Astrocyte (in vitro differentiated cells and primary cell): ENCODE measurements at places on chromosomes 6 and 20. TPM values are rescaled to one million over a fixed set of nuclear protein-coding genes. Genes with fewer than 3 reads are reported as not detected.

DNA sequence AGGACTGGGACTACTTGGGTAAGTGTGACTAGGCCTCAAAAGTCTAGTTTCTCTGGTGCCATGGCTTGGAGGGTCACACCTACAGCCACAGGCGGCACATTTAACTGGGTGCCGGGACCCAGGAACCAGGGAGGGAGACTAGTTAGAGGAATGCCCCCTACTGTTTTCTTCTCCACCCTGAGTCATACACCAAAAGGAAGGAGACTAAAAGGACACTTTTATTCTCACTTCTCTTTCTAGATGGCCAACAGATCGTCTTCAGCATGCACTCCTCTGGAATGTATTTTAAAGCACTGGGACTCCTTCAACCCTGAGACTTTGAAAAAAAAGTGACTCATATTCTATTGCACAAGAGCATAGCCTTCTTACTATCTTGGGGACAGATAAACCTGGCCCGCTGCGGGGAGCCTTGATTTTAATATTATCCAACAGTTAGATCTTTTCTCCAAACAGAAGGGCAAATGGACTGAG is 33.4 kb downstream of the PLN start:
- DNase-seq, result peak; percentile 75

GRCh38 chr6:54710456-54710855 is 136.1 kb upstream of the FAM83B start:
- no peak for DNase-seq

GRCh38 chr20:38674765-38675133 is 49.5 kb upstream of the SLC32A1 start:
- DNase-seq, result no peak

GRCh38 chr6:166306378-166307081 is 1.7 kb downstream of the PRR18 start:
- DNase-seq, result no peak

- peak; percentile 19 for DNase-seq
Observed at GRCh38 chr6:100366419-100366818, 98.3 kb downstream of the SIM1 start.

- no peak for DNase-seq
Observed at GRCh38 chr6:52564856-52565255, 12.0 kb downstream of the TRAM2 start.

DNA sequence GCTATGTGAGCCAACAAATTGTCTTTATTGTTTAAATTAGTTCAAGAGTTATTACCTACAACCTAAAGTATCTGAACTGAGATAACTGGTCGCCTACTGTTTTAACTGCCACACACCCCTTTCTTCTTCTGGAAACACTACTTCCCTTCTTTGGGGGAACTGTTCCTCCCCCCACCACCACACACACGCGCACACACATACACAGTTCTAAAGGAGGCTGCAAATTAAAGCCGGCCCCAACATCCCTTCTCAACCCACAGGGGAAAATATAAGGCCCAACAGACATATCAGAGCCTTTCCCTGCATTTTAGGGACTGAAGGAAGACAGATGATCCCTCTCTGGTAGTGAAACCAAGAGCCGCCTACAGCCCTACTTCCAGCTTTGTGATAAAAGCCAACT is 348.0 kb upstream of the JARID2 start:
- DNase-seq, result no peak

DNA sequence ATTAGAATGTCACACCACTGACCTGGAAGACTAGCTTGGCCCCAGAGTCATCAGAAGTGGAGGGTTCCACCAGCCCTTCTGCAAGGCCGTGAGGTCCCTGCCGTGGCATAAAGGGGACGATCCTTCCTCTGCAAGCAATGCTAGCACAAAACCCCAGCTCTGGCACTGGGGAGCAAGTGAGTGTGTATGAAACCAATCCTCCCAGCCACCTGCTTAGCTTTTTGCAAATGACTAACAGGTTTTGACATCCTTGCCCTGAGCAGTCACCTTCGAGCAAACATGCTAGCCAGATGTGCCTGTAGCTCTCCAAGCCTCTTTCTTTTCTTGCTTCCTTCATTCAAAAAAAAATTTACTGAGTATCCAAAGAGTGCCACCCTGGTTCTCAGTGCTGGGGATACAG is 8.6 kb downstream of the SULF2 start:
- DNase-seq, result no peak

DNA sequence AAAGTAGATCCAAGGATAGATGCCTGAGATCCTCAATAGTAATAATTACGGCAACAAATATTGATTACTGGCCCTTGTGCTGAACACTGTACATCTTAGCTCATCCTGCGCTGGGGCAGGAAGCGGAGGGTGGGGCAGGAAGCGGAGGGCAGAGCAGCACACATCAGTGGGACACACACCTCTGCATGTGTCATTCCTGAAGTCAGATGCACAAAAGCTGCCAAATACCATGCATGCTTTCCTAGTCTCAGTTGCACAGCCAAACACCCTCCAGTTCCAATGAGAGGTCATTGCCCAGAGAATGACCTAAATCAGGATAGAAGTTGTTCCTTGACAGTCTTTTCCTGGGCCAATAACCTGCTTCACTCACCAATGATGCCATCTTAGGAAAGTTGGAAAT is 74.4 kb upstream of the FOXC1 start:
- DNase-seq, result peak; percentile 27

- no peak for DNase-seq
Observed at GRCh38 chr6:116016846-116017545, 43.7 kb downstream of the FRK start.

GRCh38 chr6:24430086-24430485 is 27.4 kb downstream of the MRS2 start:
- DNase-seq, result no peak

DNA sequence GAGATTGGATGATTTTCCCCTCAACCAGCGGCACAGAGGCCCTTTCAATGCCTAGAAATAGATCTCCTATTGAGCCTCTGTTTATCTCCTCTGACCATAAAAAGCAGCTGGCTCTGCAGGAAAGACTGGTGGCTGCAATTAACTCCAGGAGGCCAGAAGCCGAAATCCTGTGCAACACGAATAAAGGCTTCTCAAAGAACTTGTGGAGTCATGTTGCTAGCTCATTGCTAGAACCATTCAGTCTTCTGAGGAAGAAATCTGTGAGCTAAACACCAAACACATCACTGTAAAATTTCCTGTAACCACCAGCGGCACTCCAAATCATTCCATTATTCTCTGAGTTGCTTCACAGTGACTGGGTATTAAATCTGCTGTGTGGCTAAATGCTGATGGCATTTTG is 49.1 kb upstream of the TPD52L1 start:
- peak; percentile 81 for DNase-seq

GRCh38 chr6:170229851-170230519 is 60.9 kb downstream of the DLL1 start:
- DNase-seq, result no peak

- no peak for DNase-seq
Observed at GRCh38 chr6:149917679-149918078, 5.2 kb downstream of the RAET1G start.

- no peak for DNase-seq
Observed at GRCh38 chr20:1656844-1657243, 735 bp downstream of the SIRPG start.

DNA sequence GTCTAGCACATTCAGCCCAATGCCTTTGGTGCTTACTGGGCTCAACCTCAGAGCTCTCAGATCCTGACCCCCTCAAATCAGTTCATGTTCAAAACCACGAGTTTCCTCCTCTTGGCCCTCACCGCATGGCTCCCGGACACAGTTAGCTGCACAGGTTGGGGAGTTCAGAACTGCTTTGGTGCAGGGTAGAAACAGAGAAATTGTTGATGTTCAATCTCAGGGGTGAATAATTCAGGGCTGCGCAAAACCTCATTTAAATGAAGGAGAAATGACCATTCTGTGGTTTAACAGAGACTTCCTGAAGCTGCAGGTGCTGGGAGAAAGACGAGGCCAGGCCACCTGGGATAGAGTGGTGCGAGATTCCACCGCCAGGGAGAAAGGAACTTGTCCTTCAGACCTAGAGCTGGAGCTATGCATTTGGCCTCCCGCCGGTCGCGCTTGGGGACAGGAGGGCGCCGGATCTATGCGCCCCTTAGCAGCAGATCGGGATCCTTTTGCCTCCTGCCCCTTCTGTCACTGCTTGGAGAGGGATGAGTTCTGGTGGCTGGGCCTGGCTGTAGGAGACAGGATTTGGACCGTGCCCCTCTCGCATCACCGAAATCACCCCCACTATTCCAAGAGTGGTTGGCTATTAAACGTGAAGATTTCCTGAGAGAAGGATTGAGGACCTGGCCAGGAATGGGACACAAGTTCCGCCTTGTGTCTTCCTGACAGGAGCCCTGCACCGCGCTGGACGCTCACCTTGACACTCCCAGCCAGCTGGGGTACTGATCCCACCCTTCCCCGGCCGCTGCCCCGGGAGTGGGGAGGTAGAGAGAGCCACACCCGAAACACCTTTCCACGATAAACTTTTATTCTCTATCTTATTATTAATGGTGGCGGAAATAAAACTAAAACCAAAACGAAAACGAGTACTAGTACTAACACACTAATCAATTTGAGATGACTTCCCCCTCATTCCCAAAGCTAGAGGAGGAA is 767 bp upstream of the PAX1 start:
- no peak for DNase-seq

- peak; percentile 56 for DNase-seq
Observed at GRCh38 chr6:25250878-25251277, 28.3 kb upstream of the CARMIL1 start.

GRCh38 chr6:20718705-20719653 is 184.7 kb downstream of the CDKAL1 start:
- no peak for DNase-seq

GRCh38 chr6:90096818-90097217 is 199.8 kb downstream of the BACH2 start:
- DNase-seq, result no peak

GRCh38 chr6:3857468-3858456 is 8.6 kb downstream of the FAM50B start:
- DNase-seq, result no peak

DNA sequence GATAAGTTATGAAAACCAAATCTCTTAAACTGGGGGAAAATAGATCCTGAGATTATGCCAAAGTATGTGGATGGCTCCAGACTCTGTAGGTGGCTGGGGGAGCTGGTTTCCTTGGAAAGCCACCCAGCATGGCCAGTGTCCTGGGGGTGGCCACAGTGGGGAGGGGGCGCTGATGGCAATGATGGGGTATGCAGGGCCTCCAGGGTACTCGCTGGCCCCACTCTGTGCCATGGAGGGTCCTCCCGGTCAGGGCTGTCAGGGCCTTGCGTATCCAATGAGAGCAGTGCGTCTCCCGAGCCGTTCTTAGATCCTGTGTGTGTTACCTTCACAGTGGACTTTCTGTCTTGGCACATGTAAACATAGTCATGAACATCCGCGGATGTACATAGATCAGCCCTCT is 152.8 kb downstream of the TMEM242 start:
- DNase-seq, result no peak

DNA sequence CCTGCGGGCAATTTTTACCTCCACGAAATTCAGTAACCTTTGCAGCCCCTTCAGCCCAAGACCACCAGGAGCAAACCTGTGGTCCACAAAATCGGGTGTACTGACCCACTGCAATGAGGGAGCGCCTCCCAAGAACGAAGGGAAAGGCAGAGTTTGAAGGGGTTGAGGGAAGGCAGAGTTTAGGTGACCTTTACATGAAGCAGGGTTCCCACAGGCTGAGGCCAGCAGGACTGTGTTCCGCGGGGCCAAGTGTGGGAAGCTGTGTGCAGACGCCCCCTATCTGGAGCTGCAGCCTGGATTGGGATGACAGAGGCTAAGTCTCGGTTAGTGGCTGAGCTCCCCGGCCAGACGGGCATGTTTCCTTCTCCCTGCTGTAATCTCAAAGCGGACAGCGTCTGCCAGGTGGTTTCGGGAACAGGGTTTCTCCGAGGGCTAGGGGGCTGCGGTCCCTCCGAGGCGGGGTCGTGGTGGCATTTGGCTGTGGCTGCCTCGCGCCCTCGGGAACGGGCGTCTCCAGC is 826 bp upstream of the PYGB start:
- DNase-seq, result peak; percentile 41

GRCh38 chr6:158912655-158913054 is 87.3 kb downstream of the RSPH3 start:
- DNase-seq, result no peak

GRCh38 chr6:48826901-48827701 is 636.0 kb downstream of the MMUT start:
- DNase-seq, result peak; percentile 99

GRCh38 chr6:157169226-157169625 is 154.1 kb downstream of the TMEM242 start:
- peak; percentile 47 for DNase-seq

- no peak for DNase-seq
Observed at GRCh38 chr6:130955755-130956154, 107.3 kb downstream of the EPB41L2 start.

DNA sequence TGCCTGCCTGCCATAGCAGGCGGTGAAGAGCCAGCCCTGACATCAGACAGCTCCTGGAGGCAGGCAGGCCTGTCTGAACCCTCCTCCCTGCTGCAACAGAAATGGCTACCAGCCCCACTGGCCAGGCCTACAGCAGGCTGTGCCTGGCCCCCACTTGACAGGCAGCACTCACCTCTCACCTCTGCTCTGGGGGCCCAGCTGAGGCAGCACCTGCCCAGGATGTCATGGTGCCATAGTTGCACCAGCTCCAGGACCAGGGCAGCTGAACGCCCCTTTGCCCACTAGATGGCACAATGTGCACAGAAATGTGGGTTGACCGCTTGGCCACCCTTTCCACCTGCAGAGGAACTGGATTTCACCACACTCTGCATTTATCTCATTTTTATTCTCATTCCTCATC is 30.6 kb downstream of the MRPL14 start:
- peak; percentile 37 for DNase-seq

DNA sequence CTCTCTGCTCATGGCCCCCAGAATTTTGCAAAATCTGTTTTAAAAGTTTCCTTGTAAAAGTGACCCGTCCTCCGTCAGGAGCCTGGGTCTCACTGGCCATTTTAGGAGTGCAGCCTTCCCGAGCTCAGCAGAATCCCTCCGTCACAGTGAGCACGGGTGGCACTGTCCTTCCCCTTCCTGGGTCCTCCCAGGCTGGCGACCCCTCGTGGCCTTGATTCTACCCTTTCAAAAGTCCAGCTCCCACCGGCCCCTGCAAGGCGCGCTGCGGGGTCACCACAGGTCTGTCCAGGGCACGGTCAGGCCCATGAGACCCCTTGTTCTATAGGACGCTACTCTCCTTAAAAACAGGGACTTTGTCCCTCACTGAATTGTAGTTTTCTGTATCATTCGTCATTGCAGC is 112.7 kb downstream of the PSMB1 start:
- no peak for DNase-seq

The SEMG1 gene
- not detected in 2 replicates for total RNA-seq

The ZNF391 gene
- total RNA-seq, result 6.0 and 7.2 TPM in 2 replicates

The PBOV1 gene
- total RNA-seq, result not detected in 2 replicates

The CD40 gene
- 2.3 and 4.1 TPM in 2 replicates for total RNA-seq

The BPIFB4 gene
- not detected in 2 replicates for total RNA-seq

The FLRT3 gene
- 6.9 and 14.6 TPM in 2 replicates for total RNA-seq

The SLC44A4 gene
- 0.23 and 0.29 TPM in 2 replicates for total RNA-seq

The PRDM1 gene
- 10.5 and 11.4 TPM in 2 replicates for total RNA-seq

The ZBTB24 gene
- total RNA-seq, result 8.4 and 9.3 TPM in 2 replicates

The ZNF334 gene
- 8.5 and 9.3 TPM in 2 replicates for total RNA-seq

The GJA10 gene
- total RNA-seq, result not detected in 2 replicates

The TBC1D22B gene
- 10.5 and 10.8 TPM in 2 replicates for total RNA-seq

The C6orf163 gene
- total RNA-seq, result 1.6 and 2.9 TPM in 2 replicates

The ATP9A gene
- total RNA-seq, result 12.9 and 13.5 TPM in 2 replicates

The SNX3 gene
- 154 and 165 TPM in 2 replicates for total RNA-seq

The MUCL3 gene
- not detected in 2 replicates for total RNA-seq
